GM13976 (cell line): ENCODE measurements at places on chromosomes 2 and 18.

- DNase-seq = no peak
Measured at GRCh38 chr2:81706856-81707255, 1402.3 kb upstream of the LRRTM1 start.

GRCh38 chr2:192010073-192010472 is 163.2 kb upstream of the CAVIN2 start:
- DNase-seq = no peak

DNA sequence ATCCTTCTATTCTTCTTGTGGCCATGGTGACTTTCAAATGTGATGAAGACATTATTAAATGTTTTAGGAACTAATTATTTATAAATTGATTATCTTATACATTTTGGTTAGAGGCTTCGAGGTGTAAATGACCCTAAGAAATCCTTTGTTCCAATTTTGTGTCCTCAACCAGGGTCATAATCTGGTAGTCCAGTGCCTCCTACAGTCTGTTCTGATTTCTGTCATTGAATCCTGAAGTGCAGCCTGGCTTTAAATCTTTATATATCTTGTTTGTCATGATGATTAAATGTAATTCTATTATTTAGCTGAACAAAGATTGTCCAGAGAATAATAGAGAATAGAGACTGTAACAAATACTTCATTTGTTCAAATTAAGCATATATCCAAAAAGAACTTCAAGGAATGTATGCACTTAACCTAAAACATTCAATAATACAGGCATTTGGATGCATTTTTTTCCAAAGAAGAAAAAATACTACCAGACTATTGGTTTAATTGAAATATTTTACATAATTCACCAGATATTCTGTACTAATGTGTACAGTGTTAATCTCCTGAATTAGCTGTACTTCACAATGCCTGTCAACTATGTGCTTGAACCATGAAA is 89.8 kb downstream of the PRPF40A start:
- DNase-seq = peak; percentile 38

DNA sequence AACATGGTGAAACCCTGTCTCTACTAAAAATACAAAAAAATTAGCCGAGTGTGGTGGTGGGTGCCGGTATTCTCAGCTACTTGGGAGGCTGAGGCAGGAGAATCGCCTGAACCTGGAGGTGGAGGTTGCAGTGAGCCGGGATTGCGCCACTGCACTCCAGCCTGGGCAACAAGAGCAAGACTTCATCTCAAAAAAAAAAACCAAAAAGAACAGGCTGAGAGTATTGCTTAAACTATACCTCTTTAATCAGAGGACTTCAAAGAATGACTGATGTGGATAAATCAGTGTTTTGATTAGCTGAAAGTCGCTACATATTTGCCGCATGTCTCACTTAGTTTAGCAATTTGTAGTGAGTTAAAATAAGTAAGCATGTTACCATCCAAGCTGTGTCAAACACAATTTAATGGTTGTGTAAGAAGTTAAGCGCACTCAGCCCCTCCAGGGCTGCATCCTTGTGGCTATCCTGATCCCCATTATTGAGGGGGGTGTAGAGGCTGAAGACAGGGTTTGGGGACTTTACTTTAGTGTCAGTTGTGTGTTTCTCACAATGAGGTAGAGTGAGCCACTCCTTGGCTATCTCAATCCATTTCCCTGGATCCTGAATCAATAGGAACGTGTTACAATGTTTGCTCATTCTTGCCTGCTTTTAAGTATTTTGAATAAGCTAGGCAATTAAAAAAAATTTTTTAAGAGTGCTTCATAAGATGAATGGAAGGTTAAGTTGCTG is 11.0 kb upstream of the FARP2 start:
- no peak for DNase-seq

- DNase-seq = no peak
Measured at GRCh38 chr2:143704451-143705106, 575.4 kb downstream of the ARHGAP15 start.

DNA sequence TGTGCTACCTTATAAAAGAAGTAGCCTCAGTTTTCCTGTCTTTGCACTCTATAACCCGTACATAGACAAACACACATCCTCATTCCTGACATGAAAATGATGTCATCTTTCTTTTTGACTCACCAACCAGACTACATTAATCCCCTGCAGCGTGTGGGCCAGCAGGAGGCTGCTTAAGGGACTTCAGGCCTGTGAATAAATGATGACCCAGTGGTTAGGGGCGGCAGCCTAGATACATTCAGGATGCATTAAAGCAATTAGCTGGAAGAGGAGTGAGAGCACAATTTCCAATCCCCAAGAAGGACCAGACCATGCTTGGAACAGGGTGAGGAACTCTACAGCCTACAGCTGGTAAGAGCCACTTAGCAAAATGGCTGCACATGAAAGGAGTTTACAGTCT is 57.3 kb upstream of the KLF7 start:
- DNase-seq = peak; percentile 50
